ENCODE measurements at places on chromosomes 2 and 18. TPM values are rescaled to one million over a fixed set of nuclear protein-coding genes. Genes with fewer than 3 reads are reported as not detected.
A peak's percentile ranks its signal among the peaks of the same experiment; 100 is the strongest.

GRCh38 chr18:75205514-75206132 is 3.3 kb downstream of the PTGR3 start:
- no peak for DNase-seq

DNA sequence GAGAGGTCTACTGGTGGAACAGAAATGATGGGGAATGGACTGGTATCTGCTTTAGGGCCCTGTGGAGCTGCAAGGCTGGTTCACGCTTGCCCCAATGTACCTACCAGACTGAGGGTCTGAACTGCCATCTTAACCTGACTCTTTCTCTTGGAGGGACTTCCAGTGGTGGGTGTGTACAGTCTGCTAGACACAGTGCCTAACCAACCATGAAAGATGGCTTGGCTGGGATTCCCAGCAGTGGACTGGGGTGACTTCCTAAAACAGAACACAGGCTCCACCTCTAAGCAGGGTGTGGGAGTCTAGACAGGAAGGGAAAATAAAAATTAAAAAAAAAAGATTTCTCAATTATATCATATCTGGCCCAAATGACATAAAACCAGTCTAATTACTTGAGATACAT is 25.5 kb upstream of the MYO3B start:
- peak; percentile 37 for DNase-seq

- DNase-seq = peak; percentile 75
Measured at GRCh38 chr2:28346587-28346986, 46.1 kb upstream of the FOSL2 start.

ATP6V1C2 gene
- total RNA-seq = under 0.01 TPM

DNA sequence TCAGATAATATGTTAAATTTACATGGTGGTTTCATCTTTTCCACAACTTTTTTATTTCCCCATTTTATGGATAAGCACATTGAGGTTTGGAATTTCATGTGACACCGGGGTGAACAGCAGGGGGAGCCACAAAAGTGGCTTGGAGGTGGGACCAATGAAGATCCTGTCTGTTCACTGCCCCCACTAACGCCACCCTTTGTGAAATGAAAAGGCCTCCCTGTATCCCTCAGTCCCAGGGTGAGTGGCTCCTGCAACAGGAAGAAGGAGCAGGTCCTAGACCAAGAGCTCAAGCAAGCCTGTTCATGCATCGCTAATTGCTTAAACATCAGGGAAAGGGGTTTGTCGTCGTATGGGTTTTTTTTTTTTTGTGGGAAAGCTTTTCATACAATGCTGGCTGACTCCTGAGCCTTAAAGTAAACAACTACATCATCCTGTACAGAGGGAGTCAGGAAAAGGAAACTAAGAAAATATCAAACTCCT is 267.8 kb upstream of the EPAS1 start:
- no peak for DNase-seq

DNA sequence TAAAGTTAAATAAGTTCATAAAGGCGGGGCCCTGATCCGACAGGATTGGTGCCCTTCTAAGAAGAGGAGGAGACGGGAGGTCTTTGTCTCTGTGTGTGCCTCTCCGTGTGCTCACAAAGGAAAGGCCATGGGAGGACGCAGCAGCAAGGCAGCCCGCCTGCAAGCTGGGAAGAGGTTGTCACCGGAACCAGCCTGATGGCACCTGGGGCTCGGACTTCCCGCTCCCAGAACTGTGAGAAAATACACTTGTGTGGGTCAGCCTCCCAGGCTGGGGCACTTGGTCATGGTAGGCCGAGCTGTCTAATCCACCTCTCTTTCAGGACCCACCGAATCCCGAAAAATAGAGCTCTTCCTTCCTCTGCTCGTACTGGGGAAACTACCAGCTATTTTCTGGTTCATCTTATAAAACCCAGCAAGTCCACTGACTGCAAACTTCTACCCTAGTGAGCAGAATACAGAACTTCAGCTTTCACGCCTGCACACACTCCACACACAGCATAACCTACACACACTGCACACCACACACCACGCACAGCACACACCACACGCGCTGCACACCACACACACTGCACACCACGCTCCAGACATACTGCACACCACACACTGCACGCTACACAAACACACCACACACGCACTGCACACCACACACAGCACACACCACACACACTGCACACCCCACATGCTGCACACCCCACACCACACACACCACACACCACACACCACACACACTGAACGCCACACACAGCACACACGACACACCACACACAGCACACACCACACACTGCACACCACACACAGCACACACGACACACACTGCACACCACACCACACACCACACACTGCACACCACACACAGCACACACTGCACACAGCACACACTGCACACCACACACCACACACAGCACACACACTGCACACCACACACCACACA is 58.1 kb downstream of the ASB1 start:
- DNase-seq = no peak

GRCh38 chr2:65661980-65662653 is 229.7 kb upstream of the SPRED2 start:
- DNase-seq = peak; percentile 65

GRCh38 chr18:5662586-5663090 is 118.8 kb upstream of the EPB41L3 start:
- DNase-seq = no peak

DNA sequence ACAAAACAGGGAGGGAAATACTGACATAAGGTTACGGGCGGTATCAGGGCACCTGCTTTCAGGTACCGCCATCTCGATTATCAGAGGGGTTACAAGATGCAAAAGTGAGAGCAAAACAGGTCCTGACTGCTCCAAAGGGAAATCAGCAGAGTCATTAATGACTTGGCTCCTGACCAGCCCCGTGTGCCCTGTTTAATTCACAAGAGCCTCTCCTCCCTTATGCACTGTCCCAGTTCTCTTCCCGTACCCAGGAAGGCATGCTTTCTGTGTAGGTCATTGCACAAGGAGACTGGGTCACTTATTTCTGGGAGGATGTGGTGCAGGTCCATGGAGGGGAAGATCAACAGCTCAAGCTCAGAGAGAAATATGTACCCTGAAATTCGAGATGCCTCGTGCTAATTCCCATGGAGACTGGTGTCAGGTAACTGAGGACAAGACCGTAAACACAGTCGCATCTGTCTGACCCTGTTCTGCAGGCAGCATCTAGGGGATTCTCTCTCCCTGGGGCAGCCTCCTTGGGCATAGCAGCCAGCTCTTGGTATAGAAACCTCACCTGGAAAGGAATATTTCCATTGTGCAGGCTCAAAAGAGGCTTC is 79.9 kb downstream of the HNRNPLL start:
- no peak for DNase-seq

GRCh38 chr18:10422731-10423130 is 31.7 kb upstream of the APCDD1 start:
- DNase-seq = no peak

GRCh38 chr2:121019071-121019470 is 265.9 kb downstream of the TFCP2L1 start:
- no peak for DNase-seq

FBXO15 gene
- total RNA-seq = 0.36 TPM

DNA sequence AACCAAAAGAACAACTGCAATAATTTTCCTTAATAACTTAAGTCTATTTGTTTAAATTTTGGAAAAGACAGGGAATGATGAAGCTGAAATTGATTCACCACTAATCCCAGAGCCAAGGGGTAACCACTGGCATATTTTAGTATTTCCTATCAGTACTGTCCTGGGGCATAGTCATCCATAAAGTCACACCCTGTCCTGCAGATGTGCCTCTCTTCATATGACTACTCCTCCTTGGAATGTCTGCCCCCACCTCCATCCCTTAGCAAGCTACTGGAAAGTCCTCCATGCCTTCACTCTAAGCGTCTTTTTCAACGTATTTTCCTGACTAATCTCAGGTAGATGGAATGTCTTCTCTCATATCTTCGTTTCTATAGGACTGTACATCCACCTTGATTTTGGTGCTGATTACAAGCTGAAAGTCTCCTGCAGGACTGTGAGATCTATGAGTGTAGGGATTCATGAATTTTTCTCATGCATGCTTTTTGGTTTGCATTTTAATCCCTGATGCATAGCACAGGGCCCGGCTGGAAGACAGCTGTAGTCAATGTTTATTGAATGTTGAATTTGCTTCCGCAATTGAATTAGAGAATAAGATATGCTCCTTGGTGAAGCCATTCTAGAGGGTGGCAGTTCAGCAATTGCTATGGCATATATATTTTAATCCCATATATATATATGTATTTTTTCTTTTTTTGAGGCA is 85.6 kb downstream of the MOGAT1 start:
- peak; percentile 78 for DNase-seq

DNA sequence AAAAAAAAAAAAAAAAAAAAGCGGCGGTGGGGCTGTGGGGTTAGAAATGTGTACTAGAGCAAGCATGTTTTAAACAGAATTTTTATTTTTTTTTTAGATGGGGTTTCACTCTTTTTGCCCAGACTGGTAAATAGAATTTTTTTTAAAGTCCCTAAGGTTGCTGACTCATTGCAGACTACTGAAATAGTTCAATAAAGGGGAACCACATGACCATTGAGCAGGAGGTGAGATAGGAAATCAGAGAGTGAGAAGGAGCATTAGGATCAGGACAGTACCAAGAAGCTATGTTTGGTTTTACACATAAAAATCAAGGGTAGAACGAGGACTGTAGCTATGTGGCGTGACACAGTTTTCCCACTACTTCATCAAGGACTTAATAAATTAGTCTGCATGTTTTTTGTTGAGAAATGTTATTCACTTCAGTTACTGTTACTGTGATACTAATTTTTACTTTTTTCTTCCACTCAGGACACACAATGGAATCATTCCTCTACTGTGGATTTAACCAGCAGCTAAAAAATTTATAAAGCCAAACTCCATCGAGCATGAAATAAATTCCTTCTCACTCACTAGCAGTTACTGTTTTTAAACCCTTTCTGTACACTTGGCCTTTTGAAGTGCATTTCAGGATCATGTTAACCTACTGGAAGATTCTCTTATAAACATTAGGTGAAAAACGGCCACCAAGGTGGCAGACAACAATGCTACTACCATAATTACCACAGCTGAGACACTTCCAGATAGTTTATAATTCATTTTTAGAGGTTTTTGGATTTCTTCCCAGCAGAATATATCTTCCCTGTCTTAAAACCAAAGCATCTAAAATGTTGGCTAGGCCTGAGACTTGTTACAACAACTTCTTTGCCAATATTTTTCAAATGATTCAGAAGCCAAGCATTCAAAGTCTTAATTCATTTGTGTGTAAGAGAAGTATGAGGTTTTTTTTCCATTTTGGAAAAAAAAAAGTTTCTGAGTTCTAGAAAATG is 33.2 kb downstream of the LAMA1 start:
- peak; percentile 66 for DNase-seq

DNA sequence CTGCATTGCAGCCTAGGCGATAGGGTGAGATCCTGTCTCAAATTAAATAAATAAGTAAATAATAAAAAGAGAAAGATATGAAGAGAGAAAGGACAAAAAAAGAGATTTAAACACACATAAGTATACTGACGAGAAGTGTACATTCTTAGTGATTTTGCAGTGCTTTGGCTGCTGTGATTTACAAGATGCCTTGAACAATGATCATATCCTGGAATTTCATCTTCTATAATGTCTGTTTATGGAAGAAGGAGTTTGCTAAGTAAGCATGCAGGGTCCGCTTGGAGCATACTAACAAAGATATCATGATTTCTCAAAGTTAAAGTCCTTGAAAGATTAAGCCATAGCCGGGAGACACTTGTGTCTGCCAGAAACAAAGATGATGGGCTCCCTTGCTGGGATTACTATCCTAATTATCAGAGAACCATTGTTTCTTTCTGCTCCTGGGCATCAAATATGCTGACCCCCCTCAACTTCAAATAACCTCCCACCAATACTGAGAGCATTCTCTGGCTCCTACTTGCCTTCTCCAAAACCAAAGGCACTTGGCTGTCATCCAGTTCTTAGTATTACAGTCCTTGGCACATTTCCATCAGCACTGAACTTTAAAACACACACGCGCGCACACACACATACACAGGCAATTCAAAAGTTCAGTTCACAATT is 47.5 kb upstream of the STAM2 start:
- no peak for DNase-seq

All from osteoblast (primary cell).